ENCODE measurements at places on chromosomes 6 and 20.
A peak's percentile ranks its signal among the peaks of the same experiment; 100 is the strongest.

GRCh38 chr6:37947468-37947867 lies 127.9 kb downstream of the ZFAND3 start:
- DNase-seq, result no peak

DNA sequence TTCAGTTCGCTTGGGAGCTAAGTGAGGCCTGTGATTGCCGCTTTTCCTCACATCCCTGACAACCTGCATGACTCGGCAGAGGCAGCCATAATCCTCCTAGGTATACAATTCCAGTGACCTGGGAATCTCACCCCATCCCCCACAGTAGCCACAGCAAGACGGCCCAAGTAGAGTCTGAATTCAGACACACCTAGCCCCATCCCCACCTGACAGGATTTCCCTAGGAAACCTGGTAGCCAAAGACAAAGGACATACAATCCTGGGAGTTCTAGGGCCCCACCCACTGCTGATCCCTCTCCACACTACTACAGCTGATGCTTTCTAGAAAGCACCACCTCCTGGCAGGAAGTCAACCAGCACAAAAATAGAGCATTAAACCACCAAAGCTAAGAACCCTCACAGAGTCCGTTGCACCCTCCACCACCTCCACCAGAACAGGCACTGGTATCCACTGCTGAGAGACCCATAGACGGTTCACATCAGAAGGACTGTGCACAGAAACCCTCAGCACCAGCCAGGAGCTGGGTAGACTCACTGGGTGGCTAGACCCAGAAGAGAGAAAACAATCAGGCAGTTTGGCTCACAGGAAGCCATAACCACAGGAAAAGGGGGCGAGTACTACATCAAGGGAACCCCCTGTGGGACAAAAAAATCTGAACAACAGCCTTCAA lies 17.9 kb upstream of the RUNX2 start:
- no peak for DNase-seq

GRCh38 chr20:48951041-48951440 lies 29.5 kb downstream of the ARFGEF2 start:
- DNase-seq, result no peak

GRCh38 chr20:49951151-49951550 lies 15.0 kb downstream of the RNF114 start:
- DNase-seq, result no peak

DNA sequence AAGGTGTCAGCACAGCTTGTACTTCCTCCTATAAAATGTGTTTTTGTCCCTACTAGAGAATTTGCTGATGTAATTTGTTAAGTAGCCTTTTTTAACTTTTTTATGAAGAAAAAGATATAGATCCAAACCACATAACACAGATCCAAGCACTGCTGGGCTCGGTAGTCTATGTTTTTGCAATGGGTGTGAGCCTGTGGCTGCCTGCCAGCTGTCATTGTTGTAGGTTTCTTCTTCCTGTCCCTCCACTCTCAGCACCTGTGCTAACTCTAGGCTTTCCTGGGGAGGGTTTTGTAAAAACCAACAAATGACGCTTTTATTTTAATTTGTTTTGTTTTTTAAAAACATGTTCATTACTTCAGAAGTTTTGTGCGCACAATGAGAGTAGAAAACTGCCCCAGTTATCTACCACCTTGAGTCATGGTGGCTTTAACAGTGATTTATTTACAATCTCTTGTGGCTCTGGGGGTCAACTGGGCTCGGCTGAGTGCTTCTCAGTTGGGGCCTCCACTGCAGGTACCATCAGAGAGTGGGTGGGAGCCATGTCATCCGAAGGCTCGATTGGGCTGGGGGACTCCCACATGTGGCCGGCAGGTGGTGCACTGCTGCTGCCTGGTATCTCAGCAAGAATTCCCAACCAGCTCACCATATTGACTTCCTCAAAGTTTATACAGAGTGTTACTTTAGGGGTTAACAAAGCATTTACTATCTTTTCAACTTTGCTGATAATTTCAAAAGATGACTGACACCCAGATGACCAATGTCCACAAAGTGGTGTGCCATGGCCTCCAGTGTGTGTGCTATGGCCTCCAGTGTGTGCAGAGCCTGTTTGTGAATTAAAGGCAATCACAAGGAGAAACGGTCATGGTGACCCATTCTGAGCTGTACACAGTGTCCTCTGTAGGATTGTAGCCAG lies 3.0 kb upstream of the CCR6 start:
- peak; percentile 41 for DNase-seq

GRCh38 chr6:56949925-56950495 lies 4.9 kb upstream of the BEND6 start:
- no peak for DNase-seq

DNA sequence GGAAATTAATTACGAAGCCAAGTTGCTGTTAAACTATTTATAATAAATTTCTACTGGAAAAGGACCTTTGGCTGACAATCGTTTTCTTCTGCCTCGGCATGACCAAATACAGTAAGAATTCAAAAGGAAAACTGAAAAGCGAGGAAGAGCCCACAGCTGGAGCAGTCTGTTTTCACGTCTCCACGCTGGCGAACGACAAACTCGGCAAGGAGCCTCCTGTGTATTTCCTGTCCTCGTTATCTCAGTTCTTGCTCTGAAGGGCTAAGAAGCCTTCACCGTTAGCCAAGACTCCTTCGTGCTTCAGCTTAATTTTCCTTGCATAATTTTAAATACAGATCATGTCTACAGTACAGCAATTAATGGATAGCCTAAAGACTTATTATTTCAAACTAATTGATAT lies 214.3 kb upstream of the PLCB4 start:
- no peak for DNase-seq

GRCh38 chr20:46399401-46399800 lies 7.0 kb downstream of the ELMO2 start:
- DNase-seq, result no peak

DNA sequence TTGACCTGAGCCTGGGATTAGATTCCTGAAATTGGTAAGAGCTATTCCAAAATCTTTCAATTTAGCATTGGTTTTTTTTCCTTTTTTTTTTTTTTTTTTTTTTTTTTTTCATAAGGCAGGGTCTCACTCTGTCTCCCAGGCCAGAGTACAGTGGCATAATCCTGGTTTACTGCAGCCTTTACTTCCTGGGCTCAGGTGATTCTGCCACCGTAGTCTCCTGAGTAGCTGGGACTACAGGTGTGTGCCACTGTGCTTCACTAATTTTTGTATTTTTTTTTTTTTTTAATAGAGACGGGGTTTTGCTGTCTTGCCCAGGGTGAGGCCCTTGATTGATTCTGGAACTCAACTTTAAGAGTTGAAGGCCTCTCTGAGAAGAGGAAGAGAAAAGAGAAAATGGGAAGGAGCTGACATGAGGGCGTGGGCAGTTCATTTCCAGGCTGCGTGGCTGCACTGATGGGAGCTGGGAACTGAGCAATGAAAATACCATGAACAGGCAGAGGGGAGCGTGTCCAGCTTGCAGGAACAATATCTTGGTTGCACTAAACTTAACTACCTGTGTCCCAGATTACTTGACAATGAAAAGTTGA lies 24.6 kb downstream of the KDM1B start:
- DNase-seq, result no peak

DNA sequence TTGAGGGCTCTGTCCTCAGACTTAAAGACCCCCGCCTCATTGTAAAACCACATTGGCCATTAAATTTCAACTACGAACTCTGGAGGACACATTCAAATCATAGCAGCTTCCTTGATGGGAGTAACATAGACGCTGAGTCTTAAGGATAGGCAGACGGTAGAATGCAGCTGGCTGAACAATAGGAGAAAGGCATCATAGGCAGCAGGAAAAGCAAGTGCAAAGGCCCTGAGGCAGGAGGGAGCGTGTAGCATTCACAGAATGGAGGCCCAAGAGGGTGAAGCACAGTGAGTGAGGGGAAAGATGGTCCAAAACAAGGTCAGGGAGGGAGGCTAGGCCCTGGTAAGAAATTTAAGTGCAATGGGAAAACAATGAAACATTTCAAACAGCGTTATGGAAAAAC lies 8.6 kb upstream of the PFDN4 start:
- DNase-seq, result no peak

DNA sequence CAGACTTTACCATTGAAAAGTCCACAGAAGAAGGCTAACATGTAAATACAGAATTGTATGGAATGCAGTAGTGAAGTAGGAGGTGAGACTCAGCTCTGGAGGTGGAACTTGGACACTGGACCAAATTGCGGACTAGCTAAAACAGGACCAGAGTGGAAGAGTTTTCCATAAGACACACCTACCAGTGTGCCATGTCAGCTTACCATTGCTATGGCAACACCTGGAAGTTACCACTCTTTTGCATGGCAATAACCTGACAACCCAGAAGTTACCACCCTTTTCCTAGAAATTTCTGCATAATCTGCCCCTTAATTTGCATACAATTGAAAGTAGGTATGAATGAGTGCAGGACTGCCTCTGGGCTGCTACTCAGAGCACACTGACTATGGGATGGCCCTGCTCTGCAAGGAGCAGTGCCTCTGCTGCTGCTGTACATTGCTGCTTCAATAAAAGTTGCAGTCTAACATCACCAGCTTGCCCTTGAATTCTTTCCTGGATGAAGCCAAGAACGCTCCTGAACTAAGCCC lies 569.6 kb upstream of the FLRT3 start:
- no peak for DNase-seq

GRCh38 chr20:46108435-46108841 lies 9.7 kb upstream of the CD40 start:
- no peak for DNase-seq

DNA sequence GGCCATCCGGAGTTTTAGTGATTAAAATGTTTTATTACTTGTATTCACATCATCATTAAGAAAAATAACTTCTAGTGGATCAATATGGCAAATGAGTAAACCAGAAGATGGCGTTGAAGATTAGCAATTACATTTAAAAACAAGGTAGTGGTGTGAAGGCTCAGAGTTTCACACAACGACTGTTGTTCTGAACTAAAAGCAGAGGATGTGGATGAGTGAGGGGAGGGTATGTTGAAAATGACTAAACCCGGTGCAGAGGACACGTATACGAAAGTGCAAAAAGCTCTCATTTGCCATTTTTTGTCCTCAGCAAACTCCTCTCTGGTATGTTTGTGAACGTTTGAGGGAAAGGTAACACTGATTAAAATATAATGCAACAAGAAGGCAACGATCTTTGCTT lies 1.9 kb upstream of the IRF4 start:
- no peak for DNase-seq

- DNase-seq, result no peak
These were observed 167.7 kb downstream of the DOK5 start for GRCh38 chr20:54642864-54643667.

DNA sequence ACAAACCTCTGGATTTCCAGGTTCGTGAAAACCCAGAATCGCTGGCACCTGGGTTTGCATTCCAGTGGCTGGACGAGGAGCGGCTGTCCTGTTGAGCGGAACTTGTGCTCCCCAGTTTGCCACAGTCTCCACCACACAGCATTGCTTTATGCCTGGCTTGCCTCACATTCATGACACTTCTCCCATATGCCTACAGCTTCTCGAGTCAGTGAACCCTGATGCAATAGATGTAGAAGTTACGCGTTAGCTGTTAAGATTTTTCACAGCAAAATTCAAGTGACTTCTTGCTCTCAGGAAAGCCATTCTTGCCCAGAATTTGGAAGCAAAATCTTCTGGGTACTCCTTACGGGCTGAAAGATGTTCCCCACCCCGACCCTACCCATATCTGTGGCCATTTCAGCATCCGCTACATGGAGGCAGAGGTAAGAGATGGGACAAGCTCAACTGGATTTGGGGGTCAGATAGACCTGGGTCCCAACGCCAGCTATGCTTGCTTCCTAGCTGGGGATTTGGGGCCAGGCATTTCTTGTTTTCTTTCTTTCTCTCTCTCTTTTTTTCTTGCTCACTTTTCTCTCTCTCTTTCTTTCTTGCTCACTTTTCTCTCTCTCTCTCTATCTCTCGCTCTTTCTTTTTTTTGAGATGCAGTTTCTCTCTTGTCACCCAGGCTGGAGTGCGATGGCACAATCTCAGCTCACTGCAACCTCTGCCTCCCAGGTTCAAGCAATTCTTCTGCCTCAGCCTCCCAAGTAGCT lies 12.4 kb upstream of the GDAP1L1 start:
- no peak for DNase-seq

GRCh38 chr6:43593938-43594337 lies 18.0 kb downstream of the POLH start:
- no peak for DNase-seq

DNA sequence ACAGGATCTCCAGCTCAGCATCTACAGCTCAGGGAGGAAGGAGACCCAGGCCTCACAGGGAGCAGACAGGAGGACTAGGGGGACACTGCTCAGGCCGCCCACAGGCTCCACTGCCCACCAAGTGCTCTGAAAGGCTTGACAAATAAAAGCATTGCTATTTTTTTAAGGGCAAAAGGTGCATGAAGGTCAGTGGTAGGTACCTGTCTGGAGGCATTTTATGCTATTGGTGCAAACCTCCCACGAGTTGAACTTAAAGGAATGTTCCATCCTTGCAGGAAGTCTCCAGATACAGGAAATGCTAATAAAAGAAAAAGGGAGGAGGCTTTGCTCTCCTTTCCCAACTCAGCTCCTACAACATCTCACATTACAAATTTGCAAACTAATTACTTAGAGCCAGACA lies 228.1 kb downstream of the FOXC1 start:
- no peak for DNase-seq

DNA sequence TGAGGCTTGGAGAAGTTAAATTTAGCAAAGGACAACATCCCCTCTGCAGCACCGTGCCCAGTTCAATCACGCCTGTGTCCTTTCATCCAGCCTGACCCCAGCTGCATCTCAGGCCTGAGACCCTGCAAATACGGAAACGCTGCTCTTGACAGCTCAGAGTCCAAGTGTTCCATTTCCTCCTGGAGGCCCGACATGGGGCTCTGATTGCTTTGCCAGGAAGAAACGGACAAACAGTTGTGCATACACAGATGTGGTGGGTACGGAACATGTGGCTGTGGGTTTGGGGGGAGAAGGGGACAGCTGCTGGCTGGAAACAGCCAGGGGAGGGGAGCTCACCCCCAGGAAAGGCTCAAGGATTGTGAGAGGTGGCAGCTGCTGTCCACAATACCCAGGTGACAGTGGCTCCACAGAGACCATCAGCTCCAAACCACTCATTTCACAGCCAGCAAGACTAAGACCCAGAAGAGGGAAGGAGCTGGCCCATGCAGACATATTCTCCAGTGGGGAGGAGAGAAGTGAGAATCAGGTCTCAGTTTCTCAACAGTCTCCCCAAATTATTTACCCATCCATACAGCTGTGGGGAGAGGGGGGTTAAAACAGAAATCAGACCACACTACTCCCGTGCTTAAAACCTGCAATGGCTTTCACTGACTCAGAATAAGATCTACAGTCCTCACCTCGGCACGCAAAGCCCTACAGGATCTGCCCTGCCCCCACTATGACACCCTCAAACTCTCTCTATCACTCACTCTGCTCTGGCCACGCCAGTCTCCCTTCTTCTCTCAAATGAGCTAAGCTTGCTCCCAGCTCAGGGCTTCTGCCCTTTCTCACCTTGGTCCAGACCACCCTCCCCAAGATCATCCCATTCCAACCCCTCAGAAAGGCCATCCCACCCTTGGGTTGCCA lies 89.1 kb downstream of the PREX1 start:
- DNase-seq, result peak; percentile 78
